Right ventricle myocardium superior (tissue), 1 donor: ENCODE measurements at places on chromosomes 3 and 15. TPM values are rescaled to one million over a fixed set of nuclear protein-coding genes. Genes with fewer than 3 reads are reported as not detected.

GRCh38 chr3:29415482-29416223 is 134.8 kb downstream of the RBMS3 start:
- DNase-seq = no peak

DNA sequence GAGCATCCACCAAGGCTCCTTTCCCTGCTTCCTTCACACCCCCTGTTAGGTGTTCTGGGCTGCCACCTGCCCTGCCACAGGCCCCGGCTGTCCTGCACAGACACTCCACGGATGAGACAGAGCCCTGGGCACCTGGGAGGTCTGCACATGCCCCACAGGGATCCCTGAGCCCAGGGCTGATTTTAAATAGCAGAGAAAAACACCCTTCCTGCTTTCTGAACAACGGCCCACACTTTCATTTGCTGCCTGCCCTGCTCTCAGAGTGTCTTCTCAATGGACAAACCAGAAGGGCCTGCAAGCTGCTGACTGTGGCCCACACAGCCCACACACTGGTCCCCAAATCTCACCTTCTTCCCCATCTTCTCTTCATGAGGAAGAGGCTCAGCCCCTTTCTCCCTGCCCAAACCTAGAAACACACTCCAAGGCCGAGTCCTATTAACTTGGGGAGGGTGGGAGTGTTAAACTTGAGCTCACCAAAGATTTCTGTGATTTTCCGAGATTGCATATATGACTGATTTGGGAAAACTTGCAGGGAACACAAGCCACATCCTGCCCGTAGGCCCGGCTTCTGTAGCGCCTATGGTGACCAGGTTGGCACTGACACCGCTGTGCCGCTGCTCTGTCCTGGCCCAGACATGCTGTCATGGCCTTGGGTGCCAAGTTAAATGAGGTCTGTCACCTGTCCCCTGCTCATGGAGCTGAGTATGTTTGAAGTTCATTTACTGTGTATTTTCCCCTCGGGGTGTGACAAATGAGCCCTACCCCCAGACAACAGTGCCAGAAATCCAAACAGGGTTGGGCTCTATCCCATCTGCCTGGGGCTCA is 47.2 kb upstream of the KLF13 start:
- DNase-seq = no peak

DNA sequence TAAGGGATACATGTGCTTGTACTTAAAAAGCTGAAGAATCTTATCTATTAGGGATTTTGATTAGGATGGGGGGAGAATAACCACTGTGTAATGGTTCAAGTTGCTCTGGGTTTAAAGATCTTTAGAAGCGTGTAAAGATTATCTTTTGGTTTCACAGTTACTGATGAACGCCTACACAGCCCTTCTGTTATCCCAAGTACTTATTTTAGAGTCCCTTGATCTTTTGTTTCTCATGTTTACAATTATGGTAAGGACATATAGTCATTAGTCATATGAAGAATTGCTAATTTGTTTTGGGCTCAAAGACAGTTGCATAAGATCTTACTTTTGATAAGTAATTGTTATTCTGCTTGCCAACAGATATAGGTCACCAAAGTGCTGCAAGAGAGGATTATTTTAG is 160.1 kb downstream of the PLCL2 start:
- no peak for DNase-seq

DNA sequence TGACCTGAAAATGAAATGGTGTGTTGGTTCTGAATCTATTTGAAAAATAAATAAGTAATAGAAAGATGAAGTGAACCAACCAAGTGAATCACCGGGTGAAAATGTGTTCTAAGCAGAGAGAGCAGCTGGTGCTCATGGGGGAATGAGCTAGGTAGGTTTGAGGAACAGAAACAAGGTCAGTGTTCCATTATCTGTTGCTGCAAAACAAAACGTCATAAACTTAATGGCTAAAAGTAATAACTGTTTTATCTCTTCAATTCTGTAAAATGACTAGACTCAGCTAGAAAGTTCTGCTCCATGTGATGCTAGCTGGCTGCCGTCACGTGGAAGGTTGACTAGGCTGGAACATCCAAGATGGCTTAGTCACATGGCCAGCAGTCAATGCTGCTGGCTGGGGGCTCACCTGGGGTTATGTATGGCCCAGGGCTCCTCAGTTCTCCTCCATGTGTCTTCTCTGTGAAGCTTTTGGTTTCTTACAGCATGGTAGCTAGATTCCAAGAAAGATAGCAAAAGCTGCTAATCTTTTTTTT is 13.3 kb upstream of the SH3BP5 start:
- DNase-seq = no peak

GRCh38 chr3:36876181-36876936 is 68.5 kb downstream of the TRANK1 start:
- no peak for DNase-seq

GRCh38 chr3:190217081-190217480 is 96.4 kb upstream of the P3H2 start:
- DNase-seq = no peak

DNA sequence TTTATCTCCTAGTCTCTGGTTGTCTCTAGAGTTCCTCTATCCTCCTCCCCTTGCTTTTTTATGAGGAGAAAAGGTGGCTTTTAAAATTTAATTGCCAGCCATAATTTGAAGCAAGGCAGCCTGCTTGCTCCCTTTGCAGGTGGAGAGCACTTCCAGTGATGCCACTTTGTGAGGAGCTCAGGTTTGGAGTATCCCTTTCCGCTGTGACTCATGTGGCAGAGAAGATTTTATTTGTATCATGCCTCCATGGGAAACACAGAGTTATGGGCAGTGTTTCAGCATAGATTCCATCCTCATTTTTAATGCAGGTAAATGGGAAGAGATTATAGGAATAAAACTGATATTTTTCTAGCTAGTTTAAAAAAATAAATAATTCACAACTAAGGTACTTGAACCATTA is 7.0 kb downstream of the PPM1L start:
- no peak for DNase-seq

- DNase-seq = no peak
These were observed 15.2 kb upstream of the CLEC3B start for GRCh38 chr3:45010811-45011333.

GRCh38 chr3:62142331-62143085 is 230.8 kb downstream of the FEZF2 start:
- no peak for DNase-seq

- peak; percentile 59 for DNase-seq
These were observed 799 bp downstream of the SERF2 start for GRCh38 chr15:43792761-43793476.

- DNase-seq = no peak
These were observed 11.6 kb downstream of the FSIP1 start for GRCh38 chr15:39770748-39771689.

DNA sequence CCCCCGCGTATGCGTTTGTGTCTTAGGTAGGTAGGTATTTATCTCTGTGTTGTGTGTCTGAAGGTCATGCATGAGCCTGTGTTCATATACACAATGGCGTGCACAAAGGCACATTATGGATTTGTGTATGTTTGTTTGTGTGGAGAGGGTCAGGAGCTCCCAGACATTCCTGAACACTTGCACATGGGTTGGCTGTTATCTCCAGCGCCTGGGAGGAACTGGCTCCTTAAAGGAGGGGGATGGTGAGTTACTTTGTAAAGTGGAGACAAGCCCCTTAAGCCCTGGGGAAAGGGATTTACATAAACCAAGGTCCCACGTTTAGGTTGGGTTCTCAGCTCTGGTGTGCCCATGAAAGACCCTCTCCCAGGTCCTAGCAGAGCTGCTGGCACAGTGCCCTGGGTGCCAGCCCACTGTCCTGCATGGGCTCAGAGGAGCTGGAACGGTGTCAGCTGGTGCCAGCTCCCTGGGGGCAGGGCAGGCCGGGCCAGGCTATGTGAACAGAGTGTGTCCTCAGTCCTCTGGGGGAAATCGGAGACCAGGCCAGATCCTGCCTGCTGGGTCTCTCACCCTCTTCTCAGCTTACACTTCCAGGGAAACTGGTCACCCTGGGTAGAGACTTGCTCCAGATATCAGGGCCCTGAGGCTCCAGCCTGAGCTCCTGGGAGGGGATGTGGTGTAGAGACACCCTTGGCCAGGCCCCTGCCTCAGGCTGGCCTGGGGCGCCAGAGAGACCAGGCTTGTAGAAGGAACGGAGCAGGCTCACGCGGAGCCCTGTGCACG is 25.1 kb downstream of the SNX33 start:
- DNase-seq = peak; percentile 66

- peak; percentile 56 for DNase-seq
These were observed 1.3 kb downstream of the SMC4 start for GRCh38 chr3:160400702-160401150.

DNA sequence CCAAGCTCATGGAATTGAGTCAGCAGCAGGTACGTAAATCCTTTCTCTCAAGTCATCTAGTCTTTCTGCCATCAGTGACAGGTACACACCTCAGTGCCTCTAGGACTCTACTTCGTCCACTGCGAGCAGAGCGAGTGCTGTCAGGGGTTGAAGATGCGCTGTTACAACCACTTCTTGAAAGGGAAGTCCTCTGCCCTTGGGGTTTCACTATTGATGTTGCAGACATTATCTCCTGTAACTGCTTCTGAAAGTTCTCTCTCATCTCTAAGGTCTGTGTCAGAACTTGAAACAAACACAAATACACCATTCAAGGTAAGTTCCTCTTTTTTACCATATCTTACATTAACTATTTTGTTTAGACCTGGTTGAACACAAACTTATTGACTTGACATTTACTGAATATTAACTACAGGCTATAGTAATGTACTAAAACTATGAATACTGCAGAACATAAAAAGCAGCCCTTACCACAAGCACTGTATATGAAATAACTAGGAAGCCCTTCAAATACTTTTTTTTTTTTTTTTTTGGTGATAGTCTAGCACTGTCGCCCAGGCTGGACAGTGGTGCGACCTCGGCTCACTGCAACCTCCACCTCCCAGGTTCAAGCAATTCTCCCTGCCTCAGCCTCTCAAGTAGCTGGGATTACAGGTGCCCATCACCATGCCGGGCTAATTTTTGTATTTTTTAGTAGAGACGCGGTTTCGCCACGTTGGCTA is 41.5 kb downstream of the TOPBP1 start:
- DNase-seq = no peak

DNA sequence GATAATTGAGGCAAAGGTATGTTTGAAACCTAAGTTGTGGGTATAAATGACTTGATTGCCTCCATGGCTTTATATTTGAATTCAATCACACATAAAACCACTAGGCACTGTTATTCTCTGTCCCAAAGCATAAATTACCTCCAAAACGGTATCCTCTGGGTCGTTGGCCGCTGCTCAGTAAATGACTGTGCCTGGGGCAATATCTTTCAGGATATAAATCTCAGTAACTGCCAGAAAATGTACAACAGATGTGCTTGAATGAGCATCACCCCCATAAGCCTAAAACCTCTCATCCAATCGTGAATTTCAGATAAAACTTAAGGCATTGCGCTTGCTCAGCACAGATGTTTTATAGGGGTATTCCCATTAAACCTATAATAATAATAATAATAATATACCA is 19.0 kb upstream of the C3orf49 start:
- no peak for DNase-seq

GRCh38 chr3:42867138-42867537 is 8.5 kb downstream of the CYP8B1 start:
- DNase-seq = no peak

- DNase-seq = peak; percentile 63
These were observed 78.4 kb upstream of the RASGRF1 start for GRCh38 chr15:79168922-79169456.

DNA sequence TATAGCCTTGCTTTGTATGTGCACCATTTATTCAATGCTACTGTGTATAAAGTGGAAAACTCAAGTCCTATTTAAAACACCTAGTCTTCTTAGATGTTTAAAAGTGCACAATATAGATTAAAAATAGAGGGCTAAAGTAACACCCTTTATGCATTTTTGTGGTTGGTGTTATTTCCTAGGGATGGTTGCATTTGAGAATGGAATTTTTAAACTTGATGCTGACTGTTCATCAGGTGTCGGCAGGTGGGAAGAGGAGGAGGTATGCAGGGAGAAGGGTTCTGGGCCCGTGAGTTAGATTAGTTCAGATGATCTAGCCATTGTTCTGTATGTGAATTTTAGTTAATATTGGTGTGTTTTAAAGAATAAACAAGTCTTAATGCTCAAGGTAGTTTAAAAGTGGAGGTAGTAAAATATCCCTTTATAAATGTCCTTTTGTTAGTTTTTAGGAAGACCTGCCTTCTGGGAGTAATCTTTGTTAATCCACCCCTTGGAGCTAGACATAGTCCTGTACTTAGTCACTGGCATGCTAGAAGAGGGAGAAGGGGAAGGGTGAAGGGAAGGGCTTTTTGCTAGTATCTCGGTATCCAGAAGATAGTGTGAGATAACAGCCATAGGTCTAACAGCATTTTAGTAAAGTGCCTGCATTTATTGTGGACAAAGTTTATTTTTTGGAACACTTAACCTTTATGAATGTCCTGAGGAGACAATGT is 8.1 kb upstream of the SRPRB start:
- DNase-seq = no peak

DNA sequence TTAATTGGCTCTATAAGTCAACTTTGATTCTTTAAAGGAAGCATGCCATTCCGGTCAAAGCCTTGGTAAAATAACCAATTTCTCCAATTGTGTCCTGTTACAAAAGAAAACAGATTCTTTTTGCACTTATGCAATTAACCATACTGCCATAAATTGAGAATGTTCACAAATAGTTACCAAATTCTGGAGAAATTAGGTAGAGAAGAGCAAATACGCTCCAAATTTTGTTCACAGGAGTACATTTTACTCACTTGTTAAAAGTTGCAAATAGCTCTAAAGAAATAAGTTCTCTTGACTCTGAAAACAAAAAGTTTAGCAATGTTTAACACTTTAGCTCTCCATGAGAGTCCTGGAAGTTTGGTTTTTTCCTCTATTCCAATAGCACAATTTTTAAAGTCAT is 11.1 kb downstream of the MAGEF1 start:
- DNase-seq = no peak

GRCh38 chr3:104349836-104350235 is 1016.9 kb upstream of the ALCAM start:
- DNase-seq = no peak

DNA sequence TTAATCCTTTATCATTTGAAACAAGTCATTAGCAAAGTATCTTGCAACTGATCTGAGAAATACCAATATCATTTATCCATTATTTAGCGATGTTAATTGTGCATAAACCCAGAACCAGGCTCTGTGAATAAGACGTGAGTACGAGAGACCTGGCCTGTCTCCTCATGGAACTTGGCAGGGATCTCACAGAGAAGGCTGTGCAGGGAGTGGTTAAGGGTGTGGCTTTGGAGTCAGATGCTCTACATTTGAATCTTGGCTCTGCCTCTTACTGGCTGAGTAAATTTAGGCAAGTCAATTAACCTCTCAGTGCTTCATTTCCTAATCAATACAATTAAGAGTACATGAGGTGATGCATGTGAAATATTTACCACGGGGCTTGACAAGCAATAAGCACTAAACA is 39.9 kb upstream of the TBL1XR1 start:
- DNase-seq = no peak

GRCh38 chr15:36458411-36458810 is 121.0 kb upstream of the CDIN1 start:
- DNase-seq = no peak

- no peak for DNase-seq
These were observed 36.4 kb downstream of the ZDHHC3 start for GRCh38 chr3:44939581-44940036.

MYO5C gene
- 2.3 TPM for total RNA-seq

PARP15 gene
- 0.40 TPM for total RNA-seq

CHST13 gene
- total RNA-seq = 0.11 TPM

CHRNA5 gene
- total RNA-seq = 4.2 TPM

CCR3 gene
- total RNA-seq = not detected

DPH3 gene
- 18.1 TPM for total RNA-seq

EPHB1 gene
- 1.1 TPM for total RNA-seq

UBE2E1 gene
- 69.9 TPM for total RNA-seq

GUCA1C gene
- total RNA-seq = 0.32 TPM

OCA2 gene
- 0.16 TPM for total RNA-seq

PLA2G4F gene
- 4.6 TPM for total RNA-seq

PML gene
- total RNA-seq = 18.2 TPM

CMTM6 gene
- total RNA-seq = 8.9 TPM

TRH gene
- not detected for total RNA-seq

HRG gene
- total RNA-seq = not detected
